ENCODE measurements at places on chromosomes 6 and 20. TPM values are rescaled to one million over a fixed set of nuclear protein-coding genes. Genes with fewer than 3 reads are reported as not detected.

DNA sequence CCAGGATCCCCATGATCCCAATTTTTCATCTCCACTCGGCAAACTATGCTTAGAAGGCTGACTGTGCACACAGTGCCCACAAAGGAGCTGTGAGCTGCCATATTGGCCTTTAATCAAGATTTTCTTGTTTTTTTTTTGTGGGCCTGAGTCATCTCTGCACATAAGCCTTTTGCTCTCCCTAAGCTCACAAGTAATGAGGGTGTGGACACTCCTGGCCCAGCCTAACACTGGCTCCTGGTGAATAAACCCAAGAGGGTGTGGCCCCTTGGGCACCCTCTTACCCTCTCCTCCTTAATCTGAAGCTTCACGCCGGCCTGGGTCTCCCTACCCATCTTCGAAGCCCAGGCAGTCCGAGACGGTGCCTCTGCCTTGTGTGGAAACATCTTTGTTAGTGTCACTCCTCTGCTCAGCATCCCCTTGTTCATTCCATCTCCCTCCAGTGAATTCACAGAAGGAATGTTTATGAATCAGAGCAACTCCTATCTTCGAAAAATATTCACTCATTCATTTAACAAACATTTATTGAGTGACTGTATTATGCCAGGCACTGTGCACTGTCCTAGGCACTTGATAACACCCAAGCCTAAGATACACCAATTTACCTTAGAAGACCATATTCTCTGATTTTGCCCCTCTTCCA is 22.2 kb upstream of the MRPS10 start:
- DNase-seq: no peak

DNA sequence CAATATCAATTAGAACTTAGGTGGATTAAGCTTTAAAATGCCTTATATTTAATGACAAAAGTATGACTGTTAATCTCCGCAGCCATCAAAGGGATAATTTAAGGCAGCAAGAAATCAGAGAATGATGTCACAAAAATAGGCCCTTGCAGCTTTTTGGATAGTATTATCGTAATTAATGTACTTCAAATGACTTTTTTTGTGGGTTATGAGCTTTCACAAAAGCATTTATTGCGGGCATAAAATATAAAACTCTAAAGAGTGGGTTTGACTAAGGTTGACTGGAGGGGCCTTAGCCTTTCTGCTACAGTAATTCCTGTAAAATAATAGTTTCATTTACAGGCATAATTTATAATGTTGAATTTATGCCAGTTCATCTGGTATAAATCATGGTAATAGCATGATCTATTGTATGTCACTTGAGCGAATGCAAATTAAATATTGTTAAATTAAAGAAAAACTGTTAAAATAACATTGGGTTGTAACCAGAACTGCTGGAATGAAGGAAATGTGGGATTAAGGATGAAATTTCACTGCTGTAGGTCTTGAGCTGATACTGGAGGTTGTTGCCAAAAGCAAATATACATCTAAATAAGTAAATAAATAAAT is 78.5 kb upstream of the ZFP64 start:
- no peak for DNase-seq

DNA sequence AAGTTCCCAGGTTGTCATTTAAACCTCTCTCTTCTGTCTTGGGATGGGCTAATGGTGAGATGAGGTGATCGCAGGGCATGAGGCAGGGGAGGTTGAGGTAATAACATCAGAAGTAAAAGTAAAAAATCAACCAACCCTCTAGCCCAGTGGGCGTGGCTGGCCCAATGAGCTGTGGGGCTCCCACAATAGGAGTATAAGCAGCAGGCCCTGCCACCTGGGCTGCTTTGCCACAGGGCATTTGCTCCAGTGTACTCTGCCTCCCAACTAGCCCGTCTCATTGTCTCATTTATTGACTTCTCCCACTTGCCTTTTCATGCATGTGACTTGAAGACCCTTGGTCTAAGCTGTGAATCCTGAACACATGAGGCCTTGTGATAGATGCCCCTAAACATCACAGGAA is 62.8 kb downstream of the PHACTR3 start:
- DNase-seq: no peak

PPP1R3G gene
- total RNA-seq: 13.1 TPM

GRCh38 chr6:96304997-96305396 is 216.6 kb upstream of the UFL1 start:
- DNase-seq: no peak

- no peak for DNase-seq
Observed at GRCh38 chr6:25788305-25788922, 33.9 kb downstream of the SLC17A4 start.

- no peak for DNase-seq
Observed at GRCh38 chr6:166640342-166641043, 13.4 kb upstream of the RPS6KA2 start.

- no peak for DNase-seq
Observed at GRCh38 chr20:52118016-52118623, 73.5 kb downstream of the ZFP64 start.

SLC2A4RG gene
- total RNA-seq: 97.4 TPM

PACSIN1 gene
- total RNA-seq: 10.8 TPM

- no peak for DNase-seq
Observed at GRCh38 chr6:27889275-27889627, 22.9 kb downstream of the OR2B2 start.

- DNase-seq: no peak
Observed at GRCh38 chr6:5665173-5665572, 341.6 kb downstream of the NRN1 start.

LKAAEAR1 gene
- not detected for total RNA-seq

DNA sequence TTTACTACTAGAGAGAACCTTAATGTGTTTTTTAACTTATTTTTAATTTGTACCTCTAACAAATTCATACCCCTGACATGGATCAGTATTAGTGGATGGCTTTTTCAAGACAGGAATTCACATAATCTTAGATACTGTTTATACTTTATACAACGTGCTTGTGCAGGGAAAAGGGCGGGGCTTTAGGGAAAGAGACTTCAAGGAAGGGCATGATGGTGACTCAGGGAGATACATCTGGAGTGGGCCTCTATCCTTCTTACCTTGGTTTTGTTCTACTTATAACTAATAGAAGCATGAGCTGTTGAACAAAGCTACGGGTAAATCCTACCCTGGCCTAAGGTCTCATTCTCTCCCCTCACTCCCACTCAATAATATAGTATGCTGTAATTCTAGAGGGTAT is 160.8 kb downstream of the C6orf58 start:
- no peak for DNase-seq

TGM2 gene
- total RNA-seq: 581 TPM

DNA sequence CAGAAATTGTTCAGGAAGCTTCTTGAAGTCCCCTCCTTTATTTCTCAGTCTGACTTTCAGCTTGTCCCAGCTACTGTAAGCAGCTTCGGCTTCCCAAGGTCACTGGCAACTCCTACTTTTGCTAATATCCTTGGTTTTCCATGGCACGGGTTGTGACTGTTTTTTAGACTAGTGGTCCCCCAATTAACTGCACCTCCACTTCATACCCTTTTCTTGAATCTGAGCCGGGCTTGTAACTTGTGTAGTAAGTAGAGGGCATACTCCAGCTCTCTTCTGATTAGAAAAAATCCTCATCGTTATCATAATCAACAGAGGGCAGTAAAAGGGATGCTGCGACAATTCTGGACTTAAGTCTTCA is 162.3 kb upstream of the TNFAIP3 start:
- DNase-seq: no peak

GRCh38 chr6:62707914-62708313 is 421.9 kb upstream of the KHDRBS2 start:
- no peak for DNase-seq

GRCh38 chr6:47665112-47665511 is 33.3 kb upstream of the ADGRF4 start:
- DNase-seq: no peak

MROH8 gene
- total RNA-seq: 3.7 TPM

- DNase-seq: no peak
Observed at GRCh38 chr20:46293084-46293483, 15.2 kb downstream of the CDH22 start.

DNA sequence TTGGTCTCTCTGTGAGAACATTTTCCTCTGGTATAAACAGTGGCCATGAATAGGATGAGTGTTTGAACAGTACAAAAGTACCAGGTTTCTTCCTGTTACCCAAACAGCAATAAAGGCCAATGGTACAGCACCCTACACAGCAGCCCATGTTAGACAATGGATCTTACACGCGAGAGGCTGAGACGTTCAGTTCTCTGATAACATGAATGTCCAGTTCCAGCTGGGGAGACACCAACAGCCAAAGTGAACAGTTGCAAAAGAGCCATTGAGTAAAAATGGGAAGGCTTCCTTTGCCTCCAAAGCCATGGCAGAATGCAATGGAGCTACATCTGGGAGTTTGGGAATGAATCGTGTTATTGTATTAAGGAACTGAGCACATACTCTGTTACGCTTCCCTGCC is 246.8 kb upstream of the SGK1 start:
- DNase-seq: no peak

LRRC73 gene
- 1.6 TPM for total RNA-seq

- no peak for DNase-seq
Observed at GRCh38 chr6:137434640-137435039, 59.6 kb downstream of the OLIG3 start.

- no peak for DNase-seq
Observed at GRCh38 chr20:24991897-24992486, 559 bp downstream of the APMAP start.

KCNK16 gene
- not detected for total RNA-seq

FERMT1 gene
- total RNA-seq: 1.5 TPM

- DNase-seq: no peak
Observed at GRCh38 chr20:23605867-23606651, at the start of gene CST9. Gene CST9 (minus strand): TSS chr20:23605917. CDS start chr20:23605864, 53 bp downstream.

ERMARD gene
- 6.5 TPM for total RNA-seq

NHLRC1 gene
- 1.2 TPM for total RNA-seq

- DNase-seq: no peak
Observed at GRCh38 chr6:32613475-32613874, 23.7 kb upstream of the HLA-DQA1 start.

COL11A2 gene
- 1.1 TPM for total RNA-seq

ZBP1 gene
- 0.22 TPM for total RNA-seq

DNA sequence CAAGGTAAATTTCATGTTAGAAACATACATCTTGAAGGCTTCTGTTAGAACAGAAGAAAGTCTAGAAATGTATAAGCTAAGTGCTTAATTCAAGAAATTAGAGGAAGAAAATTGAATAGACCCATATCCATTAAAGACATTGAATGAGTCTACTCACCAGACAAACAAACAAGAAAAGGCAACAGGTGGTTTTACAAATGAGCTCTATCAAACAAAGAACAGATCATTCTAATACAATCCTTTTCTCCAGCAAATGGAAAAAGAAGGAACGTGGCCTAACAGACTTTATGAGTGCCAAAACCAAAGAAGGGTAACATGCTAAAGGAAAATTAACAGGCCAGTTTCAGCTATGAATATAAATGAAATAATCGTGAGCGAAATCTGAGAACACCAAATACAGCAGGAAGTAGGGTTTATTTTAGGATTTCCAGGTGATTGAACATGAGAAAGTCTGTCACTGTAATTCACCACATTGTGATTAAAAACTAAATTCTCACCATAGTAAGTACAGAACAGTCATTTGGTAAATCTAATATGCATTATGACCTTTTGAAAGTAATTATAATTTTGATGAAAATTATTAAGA is 22.6 kb downstream of the MTHFD1L start:
- no peak for DNase-seq

DNA sequence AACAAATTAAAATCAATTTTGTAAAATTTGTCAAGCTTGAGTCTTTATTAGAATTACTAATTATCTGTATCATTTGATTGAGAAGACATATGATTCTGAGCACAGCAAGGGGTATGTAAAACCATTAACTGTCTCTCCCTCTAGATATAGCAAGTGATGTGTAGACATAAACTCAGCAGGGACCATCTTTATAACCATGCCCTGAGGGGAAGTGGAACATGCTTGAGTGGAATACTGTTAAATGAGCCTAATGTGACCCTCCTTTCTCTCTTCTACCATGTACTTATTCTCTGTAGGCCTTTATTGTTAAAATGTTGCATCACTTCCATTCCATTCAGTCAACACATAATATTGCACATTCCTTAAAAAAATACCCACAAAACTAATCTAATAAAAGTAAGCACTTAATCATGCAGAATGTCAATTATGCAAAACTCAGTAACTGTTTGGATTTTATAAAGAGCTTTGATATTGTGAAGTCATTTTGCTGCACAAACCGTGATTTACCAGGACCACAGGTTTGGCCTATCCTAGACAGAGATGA is 896.6 kb upstream of the MANEA start:
- no peak for DNase-seq

DNA sequence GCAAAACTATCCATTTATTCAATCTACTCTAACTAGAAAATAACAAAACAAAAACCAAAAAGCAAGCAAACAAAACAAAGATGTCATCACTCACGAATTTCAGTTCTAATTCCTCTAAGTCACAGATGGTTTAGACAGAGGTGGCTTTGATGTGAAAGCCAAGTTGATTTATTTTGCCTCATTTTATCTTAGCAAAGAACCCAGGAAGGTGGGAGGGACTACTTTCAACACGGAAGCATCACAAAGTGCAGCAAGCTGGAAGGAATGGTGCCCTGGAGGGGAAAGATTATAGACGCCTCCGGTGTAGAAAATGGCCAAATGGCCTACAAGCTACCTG is 88.4 kb downstream of the LAMP5 start:
- DNase-seq: no peak

DNA sequence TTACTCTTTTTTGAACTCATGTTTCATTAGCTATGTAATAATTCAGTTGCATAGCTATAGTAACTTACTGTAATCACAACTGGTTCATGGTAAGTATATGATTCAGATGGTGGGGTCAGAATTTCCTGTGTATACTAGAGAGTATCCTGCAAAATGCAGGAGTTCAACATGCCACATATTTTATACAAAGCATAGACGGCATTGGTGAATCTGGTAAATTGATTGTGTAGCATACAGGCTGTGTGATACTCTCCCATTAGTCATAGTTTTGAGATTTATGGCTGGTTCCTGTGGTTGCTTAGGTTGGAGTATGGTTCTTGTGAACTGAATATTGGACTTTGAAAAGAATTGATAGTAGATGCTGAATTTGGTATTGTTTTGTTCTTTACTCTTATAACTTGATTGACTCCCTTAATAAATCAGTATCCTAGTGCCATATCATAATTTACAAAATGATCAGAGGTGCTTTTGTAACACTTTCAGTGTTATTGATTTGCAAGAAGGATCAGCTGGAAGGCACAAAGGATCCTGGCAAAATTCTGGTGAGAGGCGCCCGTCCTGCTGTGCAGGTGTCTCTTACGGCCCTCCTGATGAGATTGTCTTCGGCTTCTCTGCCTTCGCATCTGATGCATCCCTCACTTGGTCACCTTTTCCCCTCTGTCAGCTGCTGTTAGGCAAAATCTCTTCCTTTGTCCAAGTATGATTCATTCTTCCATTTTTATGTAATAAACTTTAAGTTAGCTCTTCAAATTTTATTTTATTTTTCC is 22.6 kb downstream of the SNX9 start:
- DNase-seq: no peak

DNA sequence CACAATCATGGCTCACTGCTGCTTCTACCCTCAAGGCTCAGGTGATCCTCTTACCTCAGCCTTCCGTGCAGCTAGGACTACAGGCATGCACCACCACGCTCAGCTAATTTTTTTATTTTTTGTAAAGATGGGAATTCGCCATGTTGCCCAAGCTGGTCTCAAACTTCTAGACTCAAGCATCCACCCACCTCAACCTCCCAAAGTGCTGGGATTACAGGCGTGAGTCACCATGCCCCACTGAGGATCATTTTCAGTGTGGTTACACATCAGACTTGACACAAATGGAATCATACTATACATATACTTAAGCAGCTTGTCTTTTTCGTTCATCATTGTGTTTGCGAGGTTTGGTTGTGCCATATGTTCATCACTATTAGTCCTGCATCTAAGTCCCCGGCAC is 26.6 kb downstream of the ZC3H12D start:
- DNase-seq: no peak

Measured in Right ventricle myocardium inferior (tissue), 1 donor.